ENCODE measurements at places on chromosomes 7 and 10. TPM values are rescaled to one million over a fixed set of nuclear protein-coding genes. Genes with fewer than 3 reads are reported as not detected.
A peak's percentile ranks its signal among the peaks of the same experiment; 100 is the strongest.

- no peaks in the 10 kb centered on the region for H3K27me3 ChIP-seq
- DNase-seq: no peak
- H3K4me1 ChIP-seq: no peaks in the 10 kb centered on the region
- no peaks in the 10 kb centered on the region for H3K36me3 ChIP-seq
- H3K4me3 ChIP-seq: no peak overlapping the region
These were observed 23.7 kb downstream of the SHH start for GRCh38 chr7:155788616-155789000.

DNA sequence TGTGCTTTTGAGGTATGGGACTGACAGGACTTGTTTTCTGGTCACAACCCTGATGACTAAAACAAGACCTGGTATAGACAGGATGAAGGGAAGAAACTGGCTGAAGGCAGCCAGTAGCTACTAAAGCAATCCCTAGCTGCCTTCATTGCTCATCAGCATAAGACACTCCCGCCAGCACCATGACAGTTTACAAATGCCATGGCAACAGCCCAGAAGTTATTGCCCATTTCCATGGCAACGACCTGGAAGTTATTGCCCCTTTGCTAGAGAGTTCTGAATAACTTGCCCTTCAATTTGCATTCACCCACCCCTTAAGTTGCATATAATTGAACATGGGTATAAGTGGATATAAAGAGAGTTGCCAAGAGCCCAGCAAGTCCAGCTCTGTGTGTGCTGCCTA lies 169.6 kb upstream of the FAM171A1 start:
- no peak overlapping the region for H3K4me3 ChIP-seq
- no peaks in the 10 kb centered on the region for H3K4me1 ChIP-seq
- H3K36me3 ChIP-seq: no peaks in the 10 kb centered on the region
- DNase-seq: no peak
- H3K27ac ChIP-seq: no peak overlapping the region
- H3K27me3 ChIP-seq: no peaks in the 10 kb centered on the region

GRCh38 chr7:128307061-128307460 lies 36.6 kb downstream of the RBM28 start:
- no peaks in the 10 kb centered on the region for H3K27me3 ChIP-seq
- no peaks in the 10 kb centered on the region for H3K4me1 ChIP-seq
- no peak for DNase-seq
- no peak overlapping the region for H3K27ac ChIP-seq
- H3K4me3 ChIP-seq: no peak overlapping the region

DNA sequence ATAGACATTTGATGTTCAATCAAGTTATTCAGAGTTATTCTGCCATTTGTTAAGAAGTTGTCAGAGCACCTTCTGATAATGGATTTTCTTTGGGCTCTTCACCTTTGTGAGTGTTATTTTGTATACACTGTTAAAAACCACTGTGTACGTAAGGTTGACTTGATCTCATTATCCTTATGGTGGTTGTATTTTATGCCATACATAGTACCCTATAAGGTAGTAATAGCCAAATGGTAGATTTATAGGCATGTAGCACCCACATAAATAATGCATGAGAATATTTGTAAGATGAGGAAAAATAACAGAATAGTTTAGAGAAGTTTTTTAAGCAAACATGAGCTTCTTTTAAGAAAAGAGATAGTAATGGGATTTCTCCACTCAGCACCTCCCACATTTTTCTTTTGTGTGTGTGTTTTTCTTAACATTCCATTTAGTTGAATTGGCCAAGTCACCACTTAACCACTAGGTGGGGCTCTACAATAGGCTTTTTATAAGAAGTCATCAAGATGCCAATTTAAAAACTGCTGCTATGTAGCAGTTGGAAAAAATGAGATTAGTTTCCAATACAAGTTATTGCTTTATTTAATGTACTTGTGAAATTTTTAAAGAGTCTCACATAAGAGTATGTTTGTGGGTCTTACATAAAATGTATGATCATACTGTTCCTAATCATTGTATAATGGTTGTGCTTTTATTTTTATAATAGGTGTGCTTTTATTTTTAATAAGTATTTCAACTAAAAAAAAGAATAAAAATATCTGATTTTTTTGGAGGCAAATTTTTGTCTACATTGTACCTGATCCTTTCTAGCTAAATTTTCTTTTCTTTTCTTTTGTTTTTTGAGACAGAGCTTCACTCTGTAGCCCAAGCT lies 41.1 kb upstream of the STMP1 start:
- peaks cover 84% of the 10 kb centered on the region for H3K36me3 ChIP-seq
- H3K4me3 ChIP-seq: no peak overlapping the region
- H3K27ac ChIP-seq: no peak overlapping the region
- no peaks in the 10 kb centered on the region for H3K4me1 ChIP-seq
- H3K27me3 ChIP-seq: no peaks in the 10 kb centered on the region

DNA sequence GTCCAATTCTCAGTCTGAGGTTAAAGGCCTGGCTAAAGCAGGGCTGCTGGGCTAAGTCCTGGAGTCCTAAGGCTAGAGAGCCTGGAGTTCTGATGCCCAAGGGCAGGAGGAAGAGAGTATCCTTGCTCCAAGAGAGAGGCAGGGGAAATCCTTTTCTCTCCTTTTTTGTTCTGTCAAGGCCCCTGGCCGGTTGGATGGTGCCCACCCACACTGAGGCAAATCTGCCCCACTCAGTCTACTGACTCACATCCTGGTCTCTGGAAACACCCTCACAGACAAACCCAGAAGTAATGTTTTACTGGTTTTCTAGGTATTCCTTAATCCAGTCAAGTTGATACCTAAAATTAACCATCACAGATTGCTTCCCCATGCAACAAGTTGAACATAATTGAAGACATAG lies 23.0 kb downstream of the ZNF518A start:
- no peak overlapping the region for H3K4me3 ChIP-seq
- H3K27me3 ChIP-seq: no peaks in the 10 kb centered on the region
- no peak for DNase-seq
- no peak overlapping the region for H3K27ac ChIP-seq
- no peaks in the 10 kb centered on the region for H3K4me1 ChIP-seq

- no peak for DNase-seq
- no peaks in the 10 kb centered on the region for H3K27me3 ChIP-seq
- H3K4me3 ChIP-seq: no peak overlapping the region
- H3K27ac ChIP-seq: no peak overlapping the region
- H3K36me3 ChIP-seq: no peaks in the 10 kb centered on the region
- H3K4me1 ChIP-seq: peaks cover 15% of the 10 kb centered on the region
These were observed 26.5 kb upstream of the PDK4 start for GRCh38 chr7:95622859-95623258.

DNA sequence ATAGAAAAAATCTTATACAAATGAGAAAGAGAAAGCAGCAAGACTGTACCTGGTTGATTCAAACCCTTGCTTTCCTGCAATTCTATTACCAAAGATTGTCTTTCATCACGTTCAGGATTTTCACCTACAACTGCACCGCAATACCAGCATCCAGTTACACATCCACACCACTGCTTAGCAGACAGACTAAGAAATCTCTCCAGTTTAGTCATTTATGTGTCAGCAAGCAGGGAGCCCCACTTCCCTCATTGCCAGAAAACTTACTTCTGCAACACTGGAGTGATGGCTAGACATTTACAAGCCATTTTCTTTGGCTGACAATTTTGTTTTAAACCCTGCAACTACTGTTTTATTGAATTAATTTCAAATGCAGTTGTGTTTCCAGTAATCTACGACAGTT lies 359.6 kb upstream of the MEOX2 start:
- H3K36me3 ChIP-seq: no peaks in the 10 kb centered on the region
- DNase-seq: no peak
- peaks cover 23% of the 10 kb centered on the region for H3K4me1 ChIP-seq
- no peak overlapping the region for H3K4me3 ChIP-seq
- H3K27ac ChIP-seq: no peak overlapping the region

DNA sequence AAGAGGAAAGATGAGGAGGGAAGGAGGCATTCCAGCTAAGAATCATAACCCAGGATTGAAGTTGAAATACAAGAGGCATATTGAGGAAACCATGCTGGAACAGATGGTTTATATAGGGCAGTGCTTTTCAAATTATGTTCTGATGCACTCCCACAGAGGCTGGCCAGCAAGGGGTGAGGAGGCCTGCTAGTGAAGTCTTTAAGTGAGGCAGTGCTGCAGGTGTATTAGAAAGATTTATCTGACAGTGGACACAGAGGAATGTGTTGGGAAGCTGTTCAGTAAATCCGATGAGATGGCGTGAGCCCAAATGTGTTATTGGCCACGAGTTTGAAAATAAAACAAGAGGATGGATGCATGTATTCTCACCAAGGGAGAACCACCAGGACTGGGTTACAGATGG lies 28.6 kb downstream of the REEP3 start:
- H3K36me3 ChIP-seq: no peaks in the 10 kb centered on the region
- no peaks in the 10 kb centered on the region for H3K27me3 ChIP-seq
- no peak for DNase-seq
- no peak overlapping the region for H3K4me3 ChIP-seq
- no peaks in the 10 kb centered on the region for H3K4me1 ChIP-seq

DNA sequence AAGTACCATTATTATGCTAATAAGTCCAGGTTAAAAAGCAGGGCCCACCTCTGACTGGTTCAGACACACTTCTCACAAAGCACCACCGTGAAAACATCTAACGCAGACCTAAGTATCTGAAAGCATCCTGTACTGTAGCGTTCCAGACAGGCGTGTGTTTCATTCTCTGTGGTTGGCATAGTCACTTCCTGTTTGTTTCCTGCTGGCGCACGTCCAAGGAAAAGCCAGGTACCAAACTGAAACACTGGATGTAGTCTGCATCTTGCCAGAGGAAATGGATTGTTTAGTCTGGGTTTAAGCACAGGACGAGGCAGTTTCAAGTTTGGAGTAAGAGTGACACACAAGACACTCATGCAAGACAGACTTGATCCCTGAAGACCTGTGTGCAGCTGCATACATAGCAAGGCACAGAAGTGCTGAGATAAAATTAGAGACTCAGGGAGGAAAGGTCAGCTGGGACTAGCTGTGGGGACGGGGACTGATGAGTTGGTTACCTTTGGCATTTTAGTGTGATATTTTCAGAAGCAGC lies 23.3 kb downstream of the BPGM start:
- peak; percentile 73 for DNase-seq
- peak overlapping the region; percentile 7 for H3K4me3 ChIP-seq
- no peak overlapping the region for H3K27ac ChIP-seq
- no peaks in the 10 kb centered on the region for H3K36me3 ChIP-seq

DNA sequence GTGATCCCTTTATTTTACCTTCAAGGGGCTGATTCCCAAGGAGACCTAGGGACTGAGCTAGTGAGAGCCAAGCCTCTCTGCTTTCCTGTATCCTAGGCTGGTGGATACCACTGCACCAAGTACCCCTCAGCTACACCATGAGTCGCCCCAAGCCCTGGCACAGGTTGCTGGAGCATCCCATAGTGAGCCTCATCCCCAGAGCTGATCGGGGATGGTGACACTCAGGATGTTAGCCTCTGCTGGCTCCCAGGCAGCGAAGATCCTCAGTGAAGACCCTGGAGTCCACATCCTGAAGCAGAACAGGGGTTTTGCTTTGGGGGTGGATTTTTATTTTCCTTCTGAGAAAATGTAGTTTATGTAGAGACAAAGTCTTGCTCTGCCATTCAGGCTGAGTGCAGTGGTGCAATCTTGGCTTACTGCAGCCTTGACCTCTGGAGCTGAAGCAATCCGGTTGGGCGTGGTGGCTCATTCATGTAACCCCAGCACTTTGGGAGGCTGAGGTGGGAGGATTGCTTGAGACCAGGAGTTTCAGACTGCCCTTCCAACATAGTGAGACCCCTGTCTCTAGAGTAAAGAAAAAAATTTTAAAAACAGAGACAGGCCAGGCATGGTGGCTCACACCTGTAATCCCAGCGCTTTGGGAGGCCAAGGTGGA lies 12.5 kb upstream of the ZNF212 start:
- no peak overlapping the region for H3K4me3 ChIP-seq
- H3K27ac ChIP-seq: no peak overlapping the region
- no peaks in the 10 kb centered on the region for H3K27me3 ChIP-seq
- H3K36me3 ChIP-seq: peaks cover 29% of the 10 kb centered on the region
- no peak for DNase-seq

DNA sequence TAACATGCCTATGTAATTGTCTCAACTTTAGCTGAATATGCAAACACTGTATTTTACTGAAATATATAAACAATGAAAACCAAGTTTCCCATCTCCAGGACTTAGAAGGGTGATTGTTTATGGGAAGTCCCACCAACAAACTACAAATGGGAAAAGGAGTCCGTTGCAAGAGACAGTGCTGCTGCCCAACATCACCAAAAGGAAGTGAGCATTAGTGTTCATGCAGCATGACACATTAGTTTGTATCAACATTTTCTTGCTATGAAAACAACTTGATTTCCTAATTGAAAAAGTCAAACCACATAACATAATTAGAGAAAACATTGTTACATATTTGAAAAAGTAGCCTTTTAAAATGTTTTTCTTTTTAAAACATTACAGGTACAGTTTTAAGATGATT lies 138.5 kb downstream of the ZNF438 start:
- H3K4me3 ChIP-seq: no peak overlapping the region
- no peaks in the 10 kb centered on the region for H3K4me1 ChIP-seq
- no peaks in the 10 kb centered on the region for H3K27me3 ChIP-seq

Gene BLNK
- not detected for total RNA-seq

Gene CDNF
- not detected for total RNA-seq
